ENCODE measurements at places on chromosomes 5 and 9.

- DNase-seq: no peak
Measured at GRCh38 chr5:98999631-99000030, 70.8 kb upstream of the CHD1 start.

DNA sequence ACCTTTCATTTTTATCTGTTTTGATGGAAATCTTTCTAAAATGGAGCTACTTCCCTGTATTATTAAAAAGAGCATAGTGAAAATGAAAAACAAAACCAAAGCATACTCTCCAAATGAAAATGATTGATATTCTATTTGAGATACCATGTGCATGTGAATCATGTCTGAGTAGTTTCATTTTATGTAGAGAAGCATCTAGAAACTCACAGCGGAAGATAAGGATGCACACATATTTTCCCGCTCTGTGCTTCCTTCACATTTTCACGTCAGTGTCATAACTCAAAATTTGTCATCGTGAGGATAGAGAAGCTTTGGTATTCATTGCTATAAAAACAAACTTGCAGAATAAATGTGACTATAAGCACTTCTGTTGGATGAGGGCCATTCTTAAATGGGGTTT lies 34.0 kb upstream of the CLINT1 start:
- DNase-seq: no peak

- no peak for DNase-seq
Measured at GRCh38 chr5:175902026-175902425, 30.6 kb downstream of the CPLX2 start.

DNA sequence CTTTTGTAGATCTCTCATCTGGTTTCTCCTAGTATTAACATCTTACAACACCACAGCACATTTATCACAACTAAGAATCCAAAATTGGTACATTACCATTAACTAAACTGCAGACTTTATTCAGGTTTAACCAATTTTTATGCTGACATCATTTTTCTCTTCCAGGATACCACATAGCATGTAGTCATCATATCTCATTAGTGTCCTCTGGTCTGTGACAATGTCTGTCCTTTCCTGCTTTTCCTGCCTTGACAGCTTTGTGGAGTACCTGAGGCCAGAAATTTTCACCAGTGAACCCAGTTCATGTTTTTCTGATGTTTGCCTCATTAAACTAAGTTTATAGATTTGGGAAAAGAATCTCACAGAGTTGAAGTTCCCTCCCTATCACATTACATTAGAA lies 294.7 kb upstream of the TNC start:
- DNase-seq: no peak

- DNase-seq: no peak
Measured at GRCh38 chr5:72156946-72157624, 49.8 kb downstream of the MAP1B start.

- DNase-seq: no peak
Measured at GRCh38 chr9:84916769-84917168, 247.2 kb downstream of the NTRK2 start.

DNA sequence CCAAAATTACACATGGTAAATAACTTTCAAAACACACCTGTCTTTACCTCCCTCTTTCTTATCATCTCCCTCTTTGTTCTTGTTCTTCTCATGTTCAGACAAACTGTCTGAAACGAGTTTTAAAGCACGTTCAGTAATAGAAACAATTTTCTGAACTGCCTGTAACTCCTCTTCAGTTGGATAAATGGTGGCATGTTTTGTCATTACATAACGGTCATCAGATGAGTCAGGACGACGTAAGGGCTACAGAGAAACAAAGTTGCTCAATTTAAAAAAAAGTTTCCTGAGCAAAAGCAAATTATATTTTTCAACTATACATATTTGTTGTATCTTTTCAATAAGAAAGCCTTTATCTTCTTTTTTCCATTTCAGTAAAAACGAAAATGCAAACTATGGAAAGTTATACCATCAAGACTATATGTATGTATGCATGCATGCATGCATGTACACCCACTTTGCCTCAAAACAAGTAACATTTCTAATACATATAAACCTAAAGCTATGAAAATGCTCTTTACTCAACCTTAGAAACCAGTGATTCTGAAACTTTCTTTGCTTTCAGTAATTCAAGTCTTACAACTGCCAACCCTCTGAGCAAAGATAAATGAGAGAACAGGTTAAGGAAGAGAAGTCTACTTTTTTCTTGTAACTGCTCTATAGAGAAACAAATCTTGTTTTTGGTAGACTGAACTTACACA lies 56.0 kb downstream of the ZFR start:
- no peak for DNase-seq

- DNase-seq: no peak
Measured at GRCh38 chr9:72661401-72662135, 140.2 kb downstream of the TMC1 start.

DNA sequence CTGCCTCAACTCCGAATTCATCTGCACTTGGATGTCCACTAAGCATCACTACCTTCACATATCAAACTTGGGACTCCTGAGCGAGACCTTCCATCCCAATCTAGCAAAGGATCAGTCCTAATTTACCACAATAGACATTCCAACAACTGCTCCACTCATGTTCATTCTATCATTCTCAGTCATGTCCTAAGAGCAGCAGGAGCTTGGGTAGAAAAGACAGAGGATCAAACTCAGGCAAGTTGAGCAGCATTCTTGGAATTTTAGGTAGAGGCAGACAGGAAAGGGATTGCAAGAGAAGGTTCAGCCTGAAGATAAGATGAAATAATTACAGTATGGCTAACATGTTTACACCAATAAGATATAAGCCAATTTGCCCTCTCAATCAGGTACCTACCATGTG lies 51.7 kb downstream of the AUH start:
- no peak for DNase-seq

DNA sequence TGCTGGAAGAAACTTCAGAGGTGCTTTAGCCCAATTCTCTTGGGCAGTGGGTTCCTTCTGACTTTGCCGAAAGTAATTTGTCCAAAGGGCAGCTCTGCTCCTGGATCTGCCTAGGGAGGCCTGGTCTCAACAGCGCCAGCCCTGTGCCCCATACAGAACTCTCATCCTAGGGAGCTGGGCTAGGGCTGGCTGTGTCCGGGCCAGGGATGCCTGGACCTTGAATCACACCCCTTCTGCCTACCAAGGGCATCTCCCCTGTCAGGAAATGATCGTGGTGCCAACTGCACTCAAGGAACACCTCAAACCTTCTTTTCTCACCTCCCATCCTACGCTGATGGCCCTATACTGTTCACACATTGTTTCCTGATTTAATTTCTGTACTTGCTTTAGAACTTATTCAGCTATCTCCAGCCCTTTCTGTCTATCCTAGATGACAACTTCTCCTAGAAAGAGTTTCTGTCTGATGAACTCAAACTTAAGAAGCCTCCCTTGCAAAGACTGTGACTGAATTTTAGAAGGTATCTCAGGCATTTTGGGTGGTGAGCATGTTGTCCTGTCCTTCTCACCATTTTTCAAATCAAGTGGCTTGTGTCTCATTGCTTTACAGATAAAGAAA lies 37.4 kb upstream of the NFIB start:
- DNase-seq: no peak

DNA sequence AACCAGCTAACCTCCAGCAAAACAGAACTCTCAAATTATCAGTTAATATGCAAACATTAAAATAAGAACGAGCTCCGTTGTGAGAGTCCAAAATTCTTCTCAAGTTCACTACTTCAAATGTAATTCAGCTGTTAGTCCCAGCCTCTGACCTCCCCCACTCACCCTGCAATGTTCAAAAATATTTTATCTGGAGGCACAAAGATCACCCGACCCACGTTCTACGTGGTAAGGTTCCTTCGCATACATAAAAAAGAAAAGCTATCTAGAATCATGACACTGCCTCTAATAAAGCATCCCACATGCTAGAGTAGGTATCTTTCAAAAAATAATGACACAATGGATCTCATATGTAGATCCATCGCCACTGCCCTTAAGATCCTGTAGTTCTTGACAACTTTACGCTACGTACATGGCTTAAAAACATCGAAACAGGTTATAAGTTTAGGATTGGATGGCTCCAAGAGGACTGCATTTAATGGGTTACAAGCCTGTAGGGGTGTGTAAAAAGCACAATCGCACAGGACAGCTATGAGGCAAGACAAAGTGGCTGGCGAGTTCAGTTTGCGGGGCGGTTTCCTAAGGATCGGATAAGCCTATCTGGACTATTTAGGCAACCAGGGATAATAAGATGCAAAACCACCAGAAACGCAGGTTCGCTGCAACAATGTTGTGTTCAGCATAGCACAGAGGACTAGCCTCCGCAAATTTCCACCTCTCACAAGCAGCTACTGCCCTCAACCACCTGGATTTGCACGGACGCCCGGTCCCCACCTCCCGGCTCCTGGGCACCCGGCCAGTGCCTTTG lies 969 bp downstream of the CLK4 start:
- peak; percentile 19 for DNase-seq

DNA sequence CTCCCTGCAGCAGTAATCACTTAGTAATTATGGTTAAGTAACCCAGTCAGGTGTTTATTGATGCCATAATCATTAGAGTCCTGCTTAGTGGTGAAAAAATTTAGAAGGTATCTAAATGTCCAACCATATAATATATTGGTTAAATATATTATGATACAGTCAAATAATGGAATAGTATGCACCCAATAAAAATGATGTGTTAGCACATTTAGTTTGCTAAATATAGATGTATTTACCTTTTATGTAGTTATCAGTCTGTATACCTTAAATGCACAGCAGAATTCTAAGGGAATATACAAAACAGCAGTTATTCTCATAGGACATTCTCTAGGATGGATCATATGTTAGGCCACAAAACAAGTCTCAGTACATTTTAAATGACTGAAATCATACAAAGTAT lies 90.4 kb downstream of the PRKACG start:
- no peak for DNase-seq

GRCh38 chr9:130665431-130666392 lies 1.3 kb downstream of the PRDM12 start:
- DNase-seq: no peak

DNA sequence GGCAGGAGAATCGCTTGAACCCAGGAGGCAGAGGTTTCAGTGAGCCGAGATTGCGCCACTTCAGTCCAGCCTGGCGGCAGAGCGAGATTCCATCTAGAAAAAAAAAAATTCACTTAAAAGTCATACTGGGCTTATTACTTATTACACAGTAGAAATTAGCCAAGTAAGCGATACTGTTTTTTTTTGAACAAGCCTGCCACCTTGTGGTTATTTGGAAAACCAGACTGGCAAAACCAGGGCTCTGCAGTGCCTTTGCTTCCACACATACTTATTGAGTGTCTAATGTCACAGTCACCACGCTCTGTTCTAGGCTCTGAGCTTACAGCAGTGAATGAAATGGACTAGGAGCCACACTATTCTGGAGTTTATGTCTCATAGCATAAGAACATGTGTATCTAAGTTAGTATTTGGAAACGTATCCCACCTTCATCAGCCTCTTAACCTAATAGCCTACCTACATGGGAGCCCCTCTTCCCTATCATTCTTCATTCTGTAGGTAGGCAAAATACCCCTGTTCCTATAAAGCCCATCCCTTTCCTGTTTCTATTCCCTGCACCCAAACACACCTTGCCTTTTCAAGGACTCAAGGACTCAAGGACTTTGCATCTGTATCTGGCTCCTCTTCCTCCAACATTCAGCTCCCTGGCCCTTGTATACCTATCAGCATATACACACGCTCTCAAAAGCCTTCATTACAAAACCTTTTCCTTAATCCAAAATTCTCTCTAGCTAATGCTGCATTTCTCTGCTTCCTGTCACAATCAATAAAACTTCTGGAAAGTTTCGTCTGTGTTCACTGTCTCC lies 13.9 kb upstream of the BASP1 start:
- DNase-seq: peak; percentile 28

DNA sequence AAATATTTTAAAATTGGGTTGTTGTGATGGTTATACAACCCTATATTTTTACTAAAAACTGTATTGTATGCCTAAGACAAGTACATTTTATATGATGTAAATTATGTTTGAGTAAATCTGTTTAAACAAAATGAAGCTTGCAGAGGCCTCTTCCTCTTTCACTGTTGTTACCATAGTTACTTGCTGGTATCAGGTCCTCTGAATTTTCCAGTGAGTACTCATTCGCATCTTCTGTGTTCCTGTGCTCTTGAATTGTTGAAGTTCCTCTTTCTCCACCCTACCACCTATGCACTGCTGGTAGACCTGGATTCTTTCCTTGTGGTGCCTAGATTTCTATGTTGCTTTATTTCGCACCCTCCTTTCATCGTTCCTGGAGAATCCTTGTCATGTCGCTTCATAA lies 938.5 kb upstream of the ACO1 start:
- DNase-seq: no peak

Measured in NCI-H1048 (cell line).